Hematopoietic multipotent progenitor cell (in vitro differentiated cells): ENCODE measurements at places on chromosomes 3 and 15.

DNA sequence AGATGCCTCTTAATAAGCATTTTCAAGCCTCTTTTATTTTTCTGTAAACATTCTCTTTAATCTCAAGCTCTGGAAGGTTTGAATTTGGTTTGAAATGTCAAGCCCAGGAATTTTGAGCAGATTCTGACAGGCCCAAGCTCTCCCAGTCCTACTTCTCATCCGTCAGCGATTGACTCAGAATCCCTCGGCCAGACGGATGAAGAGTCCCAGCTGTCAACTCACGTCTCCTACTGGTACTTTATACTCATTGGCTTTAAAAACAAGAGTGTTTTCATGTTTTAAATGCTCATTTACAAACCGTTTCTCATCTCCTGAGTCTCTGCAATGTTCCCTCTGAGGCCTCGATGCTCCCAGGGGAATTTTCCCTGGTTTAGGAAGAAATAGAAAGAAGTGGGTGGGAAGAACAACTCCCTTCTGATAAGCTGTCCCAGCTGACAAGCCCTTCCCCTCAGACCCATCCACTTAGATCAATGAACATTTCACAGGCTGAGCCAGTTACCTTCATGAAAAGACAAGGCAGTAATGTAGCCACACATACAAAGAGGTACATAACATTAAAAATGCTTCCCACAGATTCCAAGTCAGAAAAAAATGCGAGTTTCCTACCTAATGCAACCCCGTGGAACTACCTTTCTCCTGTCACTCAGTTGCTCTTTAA is 478.2 kb upstream of the DPH6 start:
- DNase-seq = no peak

GRCh38 chr3:43817825-43818224 is 127.1 kb downstream of the ABHD5 start:
- DNase-seq = no peak

- DNase-seq = no peak
These were observed 35.1 kb upstream of the SLC6A11 start for GRCh38 chr3:10780922-10781321.

- peak; percentile 36 for DNase-seq
These were observed 790 bp downstream of the RAB5A start for GRCh38 chr3:19947549-19948225.

DNA sequence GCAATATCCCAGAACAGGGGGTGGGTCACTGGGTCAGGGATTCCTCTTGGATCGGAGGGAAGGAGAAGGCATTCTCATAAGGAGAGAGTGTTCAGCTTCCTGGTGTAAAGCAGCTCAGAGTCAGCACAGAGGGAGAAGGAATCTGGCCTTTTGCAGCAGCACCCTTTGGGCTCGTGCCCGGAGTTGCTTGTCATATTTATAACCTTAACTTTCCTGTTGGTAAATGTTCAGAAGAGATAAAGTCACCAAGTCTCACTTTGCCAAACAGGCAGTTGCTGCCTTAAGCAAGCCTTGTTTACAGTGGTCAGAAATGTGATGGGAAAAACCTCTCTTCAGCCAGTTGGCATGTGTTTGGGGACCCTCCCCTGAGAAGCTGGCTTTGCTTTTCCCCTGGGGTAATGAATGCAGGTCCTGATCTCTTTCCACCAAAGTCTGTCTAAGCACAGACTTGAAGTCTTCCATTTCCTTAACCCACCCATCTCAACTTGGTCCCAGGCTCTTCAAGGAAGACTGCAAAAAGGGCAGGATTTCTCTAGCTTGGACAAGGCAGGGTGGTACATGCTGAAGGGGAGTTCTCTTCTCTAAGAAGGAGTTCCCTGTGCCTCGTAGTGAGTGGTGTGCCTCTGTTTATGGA is 206.9 kb upstream of the BHLHE40 start:
- peak; percentile 73 for DNase-seq
